ENCODE measurements at places on chromosomes 7 and 10. TPM values are rescaled to one million over a fixed set of nuclear protein-coding genes. Genes with fewer than 3 reads are reported as not detected.
A peak's percentile ranks its signal among the peaks of the same experiment; 100 is the strongest.

- no peak for DNase-seq
- no peaks in the 10 kb centered on the region for H3K36me3 ChIP-seq
- peak overlapping the region; percentile 37 for H3K4me3 ChIP-seq
- peaks cover 74% of the 10 kb centered on the region for H3K27me3 ChIP-seq
- H3K4me1 ChIP-seq = peaks cover 4% of the 10 kb centered on the region
Measured at GRCh38 chr10:28721318-28721951, 44.1 kb downstream of the BAMBI start.

GRCh38 chr7:542713-543500, 23.3 kb upstream of the PDGFA start:
- no peak overlapping the region for H3K27ac ChIP-seq
- H3K4me3 ChIP-seq = no peak overlapping the region
- DNase-seq = no peak
- H3K4me1 ChIP-seq = peaks cover 4% of the 10 kb centered on the region
- no peaks in the 10 kb centered on the region for H3K27me3 ChIP-seq
- peaks cover 3% of the 10 kb centered on the region for H3K36me3 ChIP-seq

Gene FAM25C
- not detected for total RNA-seq

GRCh38 chr7:155103839-155104238, 33.7 kb downstream of the HTR5A start:
- no peaks in the 10 kb centered on the region for H3K27me3 ChIP-seq
- no peak overlapping the region for H3K4me3 ChIP-seq
- no peaks in the 10 kb centered on the region for H3K4me1 ChIP-seq
- no peak overlapping the region for H3K27ac ChIP-seq
- H3K36me3 ChIP-seq = no peaks in the 10 kb centered on the region
